SK-N-SH (cell line): ENCODE measurements at places on chromosomes 11 and 22. TPM values are rescaled to one million over a fixed set of nuclear protein-coding genes. Genes with fewer than 3 reads are reported as not detected.

The TCP11L1 gene
- polyA plus RNA-seq = 12.7 and 15.1 TPM in 2 replicates

The IGF2 gene
- 0.05 TPM in 1 of 2 replicates, not detected in the other for polyA plus RNA-seq

The MOGAT2 gene
- 0.03 TPM in 1 of 2 replicates, not detected in the other for polyA plus RNA-seq

The RASD2 gene
- 0.13 and 0.30 TPM in 2 replicates for polyA plus RNA-seq

The RFPL1 gene
- not detected in 2 replicates for polyA plus RNA-seq

The OSM gene
- not detected in 2 replicates for polyA plus RNA-seq

The C11orf21 gene
- 0.03 and 0.06 TPM in 2 replicates for polyA plus RNA-seq

The CASP5 gene
- not detected in 2 replicates for polyA plus RNA-seq

The KCNK4 gene
- 0.13 and 0.16 TPM in 2 replicates for polyA plus RNA-seq

The FGF3 gene
- not detected in 2 replicates for polyA plus RNA-seq

The MADD gene
- 10.6 and 16.4 TPM in 2 replicates for polyA plus RNA-seq

The OAF gene
- polyA plus RNA-seq = 27.6 and 28.0 TPM in 2 replicates

The PTPRCAP gene
- polyA plus RNA-seq = 1.3 and 1.4 TPM in 2 replicates

The POU2AF3 gene
- 0.07 and 0.18 TPM in 2 replicates for polyA plus RNA-seq

GRCh38 chr11:69497221-69497787, 15.8 kb downstream of the LINC01488 start:
- peaks cover 12% of the 10 kb centered on the region for H3K4me1 ChIP-seq
- no peak overlapping the region for H3K4me3 ChIP-seq
- DNase-seq = no peak
- H3K27me3 ChIP-seq = no peaks in the 10 kb centered on the region
- peak overlapping the region; percentile 66 for H3K27ac ChIP-seq

DNA sequence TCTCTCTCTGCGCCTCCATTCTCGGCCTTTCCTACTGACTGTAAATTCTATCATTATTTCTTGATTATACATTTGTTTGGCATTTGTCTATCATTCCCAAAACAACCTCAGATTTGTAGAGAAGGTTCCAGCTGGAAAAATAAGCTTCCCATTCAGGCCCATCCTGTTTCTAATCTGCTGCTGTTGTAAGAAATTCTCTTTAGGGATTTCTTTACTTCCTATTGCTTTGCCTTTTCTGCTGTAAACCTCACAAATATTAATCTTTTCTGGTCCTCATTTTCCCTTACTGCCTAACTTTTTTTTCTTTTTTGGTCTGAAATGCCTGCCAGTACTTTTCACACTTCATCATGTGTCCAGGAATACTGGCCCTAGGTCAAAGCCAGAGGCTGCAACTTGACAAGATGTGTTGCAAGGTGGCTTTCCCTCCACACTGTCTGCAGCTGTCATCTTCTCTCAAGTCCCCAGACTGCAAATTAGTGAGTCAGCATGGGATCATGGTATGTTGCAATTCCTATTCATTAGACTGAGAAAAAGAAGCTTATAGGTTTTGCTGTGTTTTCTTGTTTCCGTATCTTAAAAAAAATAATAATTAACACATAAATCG, 858.7 kb upstream of the CHORDC1 start:
- no peaks in the 10 kb centered on the region for H3K27me3 ChIP-seq
- H3K4me3 ChIP-seq = no peak overlapping the region
- no peaks in the 10 kb centered on the region; the same call in 1 of the 2 replicates for H3K4me1 ChIP-seq
- DNase-seq = no peak
- no peak overlapping the region for H3K27ac ChIP-seq

- DNase-seq = no peak
- no peak overlapping the region for H3K27ac ChIP-seq
- peaks cover 4% of the 10 kb centered on the region; the same call in 1 of the 2 replicates for H3K4me1 ChIP-seq
- no peaks in the 10 kb centered on the region for H3K27me3 ChIP-seq
- H3K4me3 ChIP-seq = no peak overlapping the region
- H3K36me3 ChIP-seq = no peaks in the 10 kb centered on the region
Observed at GRCh38 chr11:16812274-16812673, 73.8 kb downstream of the C11orf58 start.

DNA sequence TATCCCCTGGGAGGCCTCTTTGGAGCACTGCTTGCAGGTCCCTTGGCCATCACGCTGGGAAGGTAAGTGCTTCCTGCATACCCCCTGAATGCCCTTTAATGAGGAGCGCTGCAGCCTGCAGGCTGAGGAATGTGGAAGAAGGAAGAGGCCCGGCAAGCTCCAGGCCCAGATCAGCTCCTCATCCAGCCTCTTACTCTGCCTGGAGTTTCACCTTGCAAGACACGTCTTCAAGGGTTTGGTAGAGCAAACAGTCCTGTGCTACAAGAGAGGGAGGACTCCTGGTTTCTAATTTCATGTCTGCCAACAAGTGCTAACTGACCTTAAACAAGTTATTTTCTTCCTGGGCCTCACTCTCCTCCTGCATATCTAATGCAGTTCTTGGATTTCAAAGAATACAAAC, 10.9 kb downstream of the SLC2A11 start:
- H3K4me3 ChIP-seq = no peak overlapping the region
- no peaks in the 10 kb centered on the region for H3K4me1 ChIP-seq
- H3K27me3 ChIP-seq = no peaks in the 10 kb centered on the region
- H3K27ac ChIP-seq = no peak overlapping the region
- no peak for DNase-seq
- H3K36me3 ChIP-seq = no peaks in the 10 kb centered on the region

- no peaks in the 10 kb centered on the region for H3K36me3 ChIP-seq
- no peaks in the 10 kb centered on the region for H3K27me3 ChIP-seq
- DNase-seq = no peak
- no peak overlapping the region for H3K27ac ChIP-seq
Observed at GRCh38 chr11:17563231-17563646, 16.2 kb downstream of the OTOG start.

DNA sequence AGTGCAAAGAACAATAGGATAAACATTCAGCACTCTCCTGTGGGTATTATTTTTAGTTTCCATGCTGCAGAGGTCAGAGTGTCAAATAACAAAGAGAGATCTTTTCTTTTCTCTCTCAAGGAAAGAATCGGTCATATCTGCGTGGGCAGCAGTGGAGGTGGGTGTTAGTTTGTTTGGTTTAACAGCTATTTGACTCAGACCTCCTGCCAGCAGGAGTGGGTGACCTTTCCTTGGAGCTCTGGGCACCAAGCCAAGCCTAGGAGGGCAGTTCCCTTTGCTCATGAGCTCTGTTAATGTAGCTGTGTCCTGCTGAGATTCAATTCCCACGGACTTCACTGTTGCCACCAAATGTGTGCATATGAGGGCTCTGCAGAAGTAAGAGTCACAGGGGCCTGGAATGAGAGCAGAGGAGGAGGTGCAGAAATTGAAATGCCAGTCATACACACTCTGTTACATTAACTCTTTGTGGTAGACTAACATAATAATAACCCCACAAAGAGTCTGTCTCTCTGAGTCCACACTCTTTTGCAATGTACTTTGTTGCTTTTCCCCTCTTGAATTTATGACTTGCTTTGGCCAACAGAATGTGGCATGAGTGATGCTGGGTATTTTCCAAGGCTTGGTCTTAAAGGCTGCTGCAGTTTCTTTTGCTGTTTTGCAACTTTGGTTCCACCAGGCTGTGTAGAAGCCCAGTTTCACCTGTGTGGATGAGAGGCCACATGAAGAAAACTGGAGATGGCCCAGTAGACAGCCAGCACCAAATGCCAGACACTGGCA, 76.0 kb upstream of the GRK3 start:
- H3K4me1 ChIP-seq = no peaks in the 10 kb centered on the region; the same call in 1 of the 2 replicates
- H3K36me3 ChIP-seq = no peaks in the 10 kb centered on the region
- H3K27ac ChIP-seq = no peak overlapping the region
- peak; percentile 25 for DNase-seq
- peaks cover 2% of the 10 kb centered on the region; the same call in 1 of the 2 replicates for H3K27me3 ChIP-seq
- H3K4me3 ChIP-seq = no peak overlapping the region

GRCh38 chr11:35964841-35965240, 21.0 kb downstream of the LDLRAD3 start:
- no peak for DNase-seq
- no peaks in the 10 kb centered on the region for H3K27me3 ChIP-seq
- peaks cover 20% of the 10 kb centered on the region for H3K4me1 ChIP-seq
- H3K36me3 ChIP-seq = no peaks in the 10 kb centered on the region

GRCh38 chr11:65764434-65764833, 16.3 kb downstream of the AP5B1 start:
- no peak overlapping the region for H3K27ac ChIP-seq
- H3K36me3 ChIP-seq = no peaks in the 10 kb centered on the region
- no peaks in the 10 kb centered on the region for H3K27me3 ChIP-seq
- no peak for DNase-seq
- no peak overlapping the region for H3K4me3 ChIP-seq
- H3K4me1 ChIP-seq = no peaks in the 10 kb centered on the region

- H3K4me1 ChIP-seq = no peaks in the 10 kb centered on the region
- no peaks in the 10 kb centered on the region for H3K27me3 ChIP-seq
- no peaks in the 10 kb centered on the region for H3K36me3 ChIP-seq
- H3K4me3 ChIP-seq = no peak overlapping the region
- no peak for DNase-seq
- H3K27ac ChIP-seq = no peak overlapping the region
Observed at GRCh38 chr11:25037431-25037830, 540.6 kb downstream of the LUZP2 start.

DNA sequence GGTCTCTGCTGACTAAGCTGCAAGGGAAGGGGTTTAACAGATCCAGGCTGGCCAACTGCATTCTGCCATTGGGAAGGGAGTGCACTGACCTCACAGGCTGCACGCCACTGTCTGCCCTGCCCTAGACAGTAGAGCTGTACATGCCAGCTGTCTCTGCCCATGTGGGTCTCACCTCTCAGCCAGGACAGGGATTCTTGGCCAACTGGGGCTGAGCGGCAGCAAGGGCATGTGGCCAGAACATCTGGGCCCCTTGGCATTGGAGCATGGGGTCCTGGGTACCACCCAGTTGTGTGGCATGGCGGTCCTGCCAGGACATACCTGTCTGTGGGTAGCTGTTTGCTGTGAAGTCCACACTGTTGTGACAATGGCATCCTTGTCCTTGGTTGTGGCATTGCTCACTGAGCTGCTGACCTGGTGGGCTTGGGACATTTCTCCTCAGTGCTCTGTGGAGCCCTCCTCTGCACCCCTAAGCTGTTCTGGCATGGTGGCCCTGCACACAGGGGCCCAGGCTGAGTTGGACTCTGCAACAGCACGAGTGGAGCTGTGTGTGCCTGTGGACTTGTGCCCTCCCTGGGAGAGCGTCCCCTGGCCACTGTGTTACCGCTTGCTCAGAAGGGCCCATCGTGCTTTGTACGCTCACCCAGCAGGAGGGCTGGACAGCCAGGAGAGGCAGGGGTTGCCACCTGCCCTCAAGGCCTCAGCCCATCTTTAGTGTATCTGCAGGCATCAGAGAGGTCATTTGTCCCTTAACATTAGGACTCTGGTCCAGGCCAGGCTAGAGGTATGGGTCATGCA, 46.7 kb downstream of the MED15 start:
- DNase-seq = no peak
- no peak overlapping the region for H3K4me3 ChIP-seq
- no peak overlapping the region for H3K27ac ChIP-seq
- H3K4me1 ChIP-seq = peaks cover 22% of the 10 kb centered on the region
- H3K27me3 ChIP-seq = no peaks in the 10 kb centered on the region

DNA sequence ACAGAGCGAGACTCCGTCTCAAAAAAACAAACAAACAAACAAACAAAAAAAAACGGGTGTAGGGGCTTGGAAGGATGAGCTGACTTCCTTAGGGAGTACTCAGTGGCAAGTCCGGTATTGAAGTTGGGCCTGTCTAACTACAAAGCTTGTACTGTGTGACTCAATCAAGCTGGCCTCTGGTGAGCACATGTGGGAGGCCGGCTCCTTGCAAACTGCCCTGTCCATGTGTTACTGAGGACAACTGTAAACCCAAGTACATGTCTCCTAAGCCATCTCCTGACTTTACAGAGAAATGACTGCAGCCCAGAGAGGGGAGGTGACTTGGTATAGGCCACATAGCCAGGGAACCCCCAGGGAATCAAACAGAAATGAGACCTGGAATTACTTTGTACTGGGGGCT, 11.6 kb downstream of the RIBC2 start:
- H3K4me1 ChIP-seq = no peaks in the 10 kb centered on the region
- no peaks in the 10 kb centered on the region for H3K36me3 ChIP-seq
- no peak overlapping the region for H3K27ac ChIP-seq
- DNase-seq = no peak
- no peak overlapping the region for H3K4me3 ChIP-seq
- H3K27me3 ChIP-seq = peaks cover 5% of the 10 kb centered on the region; the same call in 1 of the 2 replicates

DNA sequence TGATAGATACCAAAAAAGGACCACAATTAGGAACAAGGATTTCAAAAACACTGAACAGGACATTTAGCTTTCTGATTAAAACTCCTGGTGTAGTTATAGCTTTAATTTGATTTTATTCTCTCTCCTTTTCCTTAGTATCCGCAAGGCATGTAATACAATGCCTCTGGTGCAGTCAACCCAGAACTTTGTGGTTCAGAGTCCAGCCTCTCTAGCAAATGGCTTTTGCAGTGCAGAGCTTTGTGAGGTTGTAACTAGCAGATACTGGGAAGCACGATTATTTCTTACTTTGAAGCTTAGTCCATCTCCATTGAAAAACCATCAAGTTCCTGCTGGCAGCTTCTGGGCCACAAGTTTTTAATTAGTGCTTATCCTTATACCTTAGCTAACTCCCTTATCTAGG, 79.8 kb downstream of the GRIA4 start:
- no peaks in the 10 kb centered on the region for H3K27me3 ChIP-seq
- H3K4me3 ChIP-seq = no peak overlapping the region
- H3K4me1 ChIP-seq = no peaks in the 10 kb centered on the region
- no peak for DNase-seq
- H3K36me3 ChIP-seq = no peaks in the 10 kb centered on the region
- no peak overlapping the region for H3K27ac ChIP-seq

GRCh38 chr11:111569476-111569875, 29.0 kb downstream of the LAYN start:
- no peaks in the 10 kb centered on the region for H3K27me3 ChIP-seq
- H3K4me3 ChIP-seq = no peak overlapping the region
- H3K27ac ChIP-seq = no peak overlapping the region

GRCh38 chr11:70845591-70846041, 406.8 kb downstream of the SHANK2 start:
- no peak overlapping the region for H3K4me3 ChIP-seq
- H3K27me3 ChIP-seq = no peaks in the 10 kb centered on the region
- H3K36me3 ChIP-seq = no peaks in the 10 kb centered on the region
- no peaks in the 10 kb centered on the region for H3K4me1 ChIP-seq
